ENCODE measurements at places on chromosomes 5 and 9.

DNA sequence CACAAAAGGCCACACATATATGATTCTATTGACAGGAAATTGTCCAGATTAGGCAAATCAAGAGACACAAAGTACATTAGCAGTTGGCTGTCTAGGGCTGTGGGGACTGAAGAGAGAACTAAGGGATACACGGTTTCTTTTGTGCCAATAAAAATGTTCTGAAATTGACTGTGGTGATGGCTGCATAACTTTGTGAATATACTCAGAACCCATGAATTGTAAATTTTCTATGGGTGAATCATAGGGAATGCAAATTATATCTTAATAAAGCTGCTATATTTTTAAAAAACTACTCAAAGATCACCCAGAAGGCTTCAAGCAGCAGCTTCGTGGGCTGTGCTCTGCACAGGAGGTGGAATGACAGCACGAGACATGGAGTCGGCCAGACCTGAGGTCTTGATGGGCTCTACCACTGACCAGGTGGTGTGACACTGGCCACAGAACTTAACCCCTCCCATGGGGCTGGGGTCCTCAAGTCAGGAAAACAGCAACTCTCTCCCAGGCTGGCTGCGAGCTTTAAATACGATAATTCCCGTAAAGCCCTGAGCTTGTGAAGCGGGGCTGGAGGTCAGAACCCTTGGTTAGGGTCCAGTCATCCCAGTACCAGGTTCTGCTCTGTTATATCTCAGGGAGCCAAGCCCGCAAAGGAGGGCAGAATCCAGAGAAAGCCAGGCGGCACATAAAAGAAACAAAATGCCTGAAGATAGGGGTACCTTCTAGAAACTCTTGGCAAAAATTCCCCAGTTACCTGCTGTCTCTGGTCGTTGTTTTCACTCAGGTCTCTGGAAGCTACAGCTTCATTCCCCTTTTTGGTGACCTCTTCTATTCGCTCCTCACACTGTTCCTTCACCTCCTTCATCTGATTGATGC lies 59.1 kb downstream of the GOLM1 start:
- no peak for DNase-seq

DNA sequence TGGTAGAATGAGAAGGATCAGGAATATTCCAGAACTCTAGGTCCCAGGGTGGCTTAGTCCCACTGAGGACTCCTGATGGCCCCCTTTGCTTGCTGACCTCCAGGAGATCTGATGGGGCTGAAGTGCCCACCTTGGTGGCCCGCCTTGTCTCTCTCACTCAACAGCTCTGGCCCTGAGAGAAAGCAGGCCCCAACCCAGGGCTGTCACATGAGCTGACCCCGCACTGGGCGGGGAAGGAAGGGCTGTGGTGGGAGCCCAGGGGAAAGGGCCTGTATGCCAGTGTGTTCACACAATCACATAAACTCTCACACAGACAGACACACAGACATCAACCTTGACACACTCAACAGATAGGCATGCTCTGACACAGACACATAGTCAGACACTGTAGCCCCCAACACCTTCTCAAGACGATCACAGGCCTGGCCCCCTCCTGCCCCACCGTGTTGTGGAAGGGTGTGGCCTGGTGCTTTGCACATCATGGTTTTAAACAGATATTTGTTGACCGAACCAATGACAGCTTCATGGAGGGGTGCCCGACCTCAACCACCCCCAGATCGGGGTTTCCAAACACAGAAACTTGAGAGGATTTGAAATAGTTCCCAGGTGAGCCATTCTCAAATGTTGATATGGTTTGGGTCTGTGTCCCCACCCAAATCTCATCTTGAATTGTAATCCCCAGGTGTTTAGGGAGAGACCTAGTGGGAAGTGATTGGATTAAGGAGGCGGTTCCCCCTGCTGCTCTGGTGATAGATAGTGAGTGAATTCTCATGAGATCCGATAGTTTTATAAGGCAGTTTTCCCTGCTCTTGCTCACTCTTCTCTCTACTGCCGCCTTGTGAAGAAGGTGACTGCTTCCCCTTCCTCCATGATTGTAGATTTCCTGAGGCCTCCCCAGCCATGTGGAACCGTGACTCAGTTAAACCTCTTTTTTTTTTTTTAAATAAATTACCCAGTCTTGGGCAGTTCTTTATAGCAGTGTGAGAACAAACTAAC lies 48.5 kb upstream of the HAND1 start:
- DNase-seq: no peak

- DNase-seq: no peak
Measured at GRCh38 chr5:76729373-76730290, 13.7 kb downstream of the F2R start.

GRCh38 chr9:124661271-124661670 lies 109.8 kb downstream of the NR6A1 start:
- no peak for DNase-seq

DNA sequence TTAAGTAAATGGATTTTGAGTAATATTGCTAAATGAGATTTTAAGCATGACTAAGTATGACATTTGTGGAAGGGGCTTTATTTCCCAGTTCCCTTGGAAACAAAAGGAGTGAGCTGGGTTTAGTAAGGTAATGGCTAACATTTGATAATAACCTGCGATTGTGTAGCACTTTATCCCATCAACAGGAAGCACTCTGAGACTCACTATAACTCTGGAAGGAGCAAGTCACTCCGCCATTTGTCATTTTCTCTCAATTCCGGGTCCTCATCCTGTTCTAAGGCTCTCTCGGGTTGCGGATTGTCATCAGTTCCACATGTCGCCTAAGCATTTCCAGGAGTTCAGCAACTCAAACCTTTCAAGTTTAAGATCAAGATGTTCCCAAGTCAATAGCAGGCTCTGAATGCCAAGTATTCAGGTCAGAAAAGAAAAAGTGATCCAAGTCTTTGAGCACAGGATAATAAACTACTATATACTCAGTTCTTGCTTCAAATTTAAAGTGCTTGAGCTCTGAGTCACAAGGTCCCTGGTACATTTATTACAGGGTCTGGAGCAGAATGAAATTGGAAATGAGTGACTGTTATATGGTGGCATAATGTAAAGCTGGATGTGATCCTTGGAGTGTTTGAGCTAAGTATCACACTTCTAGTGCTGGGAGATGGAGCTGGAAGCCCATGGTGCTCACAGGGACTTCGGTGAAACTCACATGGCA lies 39.3 kb downstream of the CAPSL start:
- DNase-seq: no peak

- DNase-seq: no peak
Measured at GRCh38 chr5:97026721-97027120, 90.8 kb downstream of the LNPEP start.

- DNase-seq: no peak
Measured at GRCh38 chr9:20512636-20513035, 109.7 kb downstream of the MLLT3 start.

- DNase-seq: no peak
Measured at GRCh38 chr9:4840018-4840417, 47.3 kb downstream of the RCL1 start.

DNA sequence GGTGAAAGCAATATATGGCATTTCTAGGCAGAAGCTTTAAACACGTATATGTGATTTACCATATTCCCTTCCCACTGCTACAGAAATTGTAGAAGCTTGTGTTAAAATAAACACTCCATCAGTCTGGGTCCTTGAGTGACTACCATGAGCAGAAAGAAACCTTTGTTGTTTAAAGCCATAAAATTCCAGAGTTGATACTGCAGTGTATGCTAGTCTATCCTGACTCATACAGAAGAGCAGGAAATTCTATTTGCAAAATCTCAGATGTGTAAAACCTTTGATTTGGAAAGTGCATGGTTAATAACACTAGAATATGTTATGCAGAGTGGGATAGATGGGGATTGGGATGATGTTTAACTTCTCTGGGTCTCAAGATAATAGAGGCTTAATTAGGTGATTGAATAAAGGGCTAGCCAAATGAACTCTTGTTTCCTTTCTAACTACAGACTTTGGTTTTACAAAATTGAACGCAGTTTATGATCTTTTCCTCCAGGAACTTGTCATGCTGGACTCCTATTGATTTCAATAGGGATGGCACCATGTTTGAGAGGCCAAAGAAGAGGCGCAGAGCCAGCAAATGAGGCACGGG lies 282.7 kb upstream of the VLDLR start:
- DNase-seq: no peak

GRCh38 chr9:113807173-113808061 lies 68.7 kb upstream of the ZNF618 start:
- DNase-seq: no peak

DNA sequence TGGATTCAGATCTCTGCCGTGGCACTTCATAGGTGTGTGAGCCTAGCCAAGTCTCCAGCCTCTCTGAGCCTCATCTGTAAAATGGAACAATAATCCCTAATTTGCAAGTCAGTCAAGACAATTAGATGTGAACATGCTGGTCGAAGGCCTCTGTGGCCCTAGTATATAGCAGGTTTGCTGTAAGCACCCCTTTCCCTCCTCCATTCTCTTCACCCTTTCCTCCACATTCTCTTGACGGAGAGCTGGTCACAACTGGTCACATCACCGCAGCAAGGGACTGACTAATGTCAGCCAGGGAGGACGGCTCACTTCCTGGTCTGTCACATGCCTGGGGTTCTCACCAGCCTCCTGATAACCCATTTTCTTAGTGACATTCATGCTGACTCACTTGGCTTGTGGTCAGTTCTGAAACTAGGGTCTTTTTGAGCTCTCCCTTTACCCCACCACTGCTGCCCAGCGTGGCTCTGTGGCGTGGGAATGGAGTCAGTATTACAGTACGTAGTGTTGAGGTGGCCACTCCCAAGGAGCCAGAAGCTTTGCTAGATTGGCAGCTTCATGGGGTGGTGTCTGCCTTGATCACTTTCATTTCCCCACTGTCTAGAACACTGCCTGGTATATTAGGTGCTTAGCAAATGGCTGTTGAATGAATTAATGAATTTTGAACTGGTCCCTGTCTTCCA lies 47.8 kb downstream of the ERGIC1 start:
- DNase-seq: no peak

DNA sequence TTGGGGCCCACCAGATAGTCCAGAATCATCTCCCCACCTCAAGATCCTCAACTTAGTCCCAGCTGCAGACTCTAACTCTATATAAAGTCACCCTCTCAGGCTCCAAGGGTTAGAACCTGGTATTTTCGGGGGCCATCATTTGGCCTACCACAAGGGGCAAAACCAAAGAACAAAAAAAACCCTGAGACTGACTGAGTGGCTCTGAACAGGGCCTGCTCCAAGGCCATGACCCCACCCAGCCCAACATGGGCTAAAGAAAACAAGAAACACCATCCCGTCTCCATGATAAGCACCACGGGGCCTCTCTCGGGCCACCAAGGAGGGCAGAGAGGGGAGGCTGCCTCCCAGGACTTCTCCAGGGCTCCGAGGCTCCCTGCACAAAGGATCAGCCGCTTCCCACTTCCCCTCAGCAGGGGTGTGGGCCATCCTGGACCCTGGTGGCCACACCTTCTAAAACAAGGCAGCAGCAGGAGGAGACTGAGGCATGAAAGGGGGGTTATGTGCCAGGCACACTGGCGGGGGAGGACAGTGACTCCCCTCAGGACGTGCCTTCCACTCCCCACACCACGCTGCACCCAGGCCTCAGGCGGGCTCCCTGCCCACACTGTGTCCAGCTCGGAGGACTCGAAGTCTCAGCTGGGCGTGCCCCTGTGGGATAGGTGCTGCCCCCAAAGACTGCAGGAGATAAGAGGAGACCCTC lies 51.5 kb downstream of the SEMA4D start:
- no peak for DNase-seq

GRCh38 chr5:54518146-54518817 lies 723 bp downstream of the SNX18 start:
- DNase-seq: peak; percentile 30

- no peak for DNase-seq
Measured at GRCh38 chr9:74303945-74304344, 193.2 kb upstream of the RORB start.

- DNase-seq: no peak
Measured at GRCh38 chr5:139588962-139589361, 27.8 kb downstream of the UBE2D2 start.

GRCh38 chr9:108787690-108788048 lies 68.1 kb downstream of the ACTL7B start:
- DNase-seq: no peak

GRCh38 chr5:9831823-9832222 lies 201.7 kb upstream of the TAS2R1 start:
- DNase-seq: no peak

DNA sequence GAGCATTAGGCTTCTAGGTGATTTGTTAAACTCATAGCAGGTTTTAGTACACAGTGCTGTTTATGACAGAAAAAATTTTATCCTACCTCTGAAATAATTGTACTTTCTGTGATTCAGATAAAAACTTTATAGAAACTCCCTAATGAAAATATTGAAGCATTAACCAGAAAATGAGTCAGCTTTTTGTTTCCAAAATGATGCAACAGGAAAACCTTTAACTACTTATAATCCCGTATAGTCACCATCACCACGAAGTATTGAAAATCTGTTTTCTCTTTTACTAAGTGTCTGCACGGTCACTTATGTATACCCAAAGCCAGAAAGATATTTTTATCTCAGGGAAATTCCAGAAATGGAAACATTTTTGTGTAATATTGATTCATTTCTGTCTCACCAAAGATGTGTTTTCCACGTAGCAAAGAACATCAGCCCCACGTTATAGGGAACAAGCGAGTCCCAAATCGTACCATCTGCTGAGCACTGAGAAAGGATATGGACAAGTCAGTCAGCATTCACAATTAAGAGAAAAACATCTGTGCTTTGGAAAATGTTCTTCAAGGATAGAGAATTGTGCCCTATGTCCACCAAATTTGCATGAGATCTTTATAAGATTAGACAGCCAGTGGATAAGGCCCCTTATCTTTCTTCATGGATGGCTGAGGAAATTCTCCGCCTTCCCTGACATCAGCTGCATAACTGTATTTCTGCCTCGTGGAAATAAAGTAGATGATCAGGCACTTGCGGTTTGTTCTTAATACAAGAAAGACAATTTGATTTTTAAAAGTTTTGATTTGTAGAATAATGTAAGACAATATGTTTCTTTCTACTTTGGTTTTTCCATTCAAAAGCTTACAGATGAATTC lies 41.9 kb downstream of the TNFAIP8 start:
- no peak for DNase-seq

DNA sequence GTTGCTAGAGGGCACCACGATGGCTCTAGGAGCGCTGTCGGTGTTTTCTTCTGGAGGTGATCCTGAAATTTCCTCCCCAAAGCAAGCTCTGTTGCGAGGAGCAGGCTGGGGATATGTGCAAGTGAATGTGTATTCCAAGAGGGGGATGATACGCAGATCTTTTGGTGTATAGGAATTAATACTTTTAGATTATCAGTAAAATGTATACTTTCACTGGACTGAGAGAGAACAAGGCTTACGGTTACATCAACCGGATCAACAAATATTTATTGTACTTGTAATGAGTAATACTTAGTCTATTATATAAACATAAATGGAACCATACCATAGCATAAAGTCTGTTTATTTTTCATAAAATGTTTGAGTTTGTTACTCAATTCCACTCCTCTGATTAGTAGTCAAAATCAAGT lies 632 bp upstream of the PRKAA1 start:
- no peak for DNase-seq

DNA sequence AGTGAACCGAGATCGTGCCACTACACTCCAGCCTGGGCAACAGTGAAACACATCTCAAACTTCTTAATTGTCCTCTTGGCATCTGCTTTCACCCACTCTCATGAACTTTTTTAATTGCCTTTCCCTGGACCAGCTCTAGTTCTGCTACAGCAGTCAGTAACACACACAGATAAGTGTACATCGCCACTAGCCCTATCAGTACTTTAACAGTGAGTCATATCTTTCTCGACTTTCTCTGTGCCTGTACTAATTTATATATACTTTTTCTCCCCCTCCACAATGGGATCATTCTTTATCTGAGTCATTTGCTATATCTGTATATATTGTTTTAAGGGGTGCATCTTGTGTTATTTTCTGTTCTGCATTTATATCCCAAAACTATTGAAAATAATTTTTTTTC lies 6.7 kb downstream of the CDC37L1 start:
- DNase-seq: no peak
